H9 (cell line): ENCODE measurements at places on chromosomes 1 and 21. TPM values are rescaled to one million over a fixed set of nuclear protein-coding genes. Genes with fewer than 3 reads are reported as not detected.

DNA sequence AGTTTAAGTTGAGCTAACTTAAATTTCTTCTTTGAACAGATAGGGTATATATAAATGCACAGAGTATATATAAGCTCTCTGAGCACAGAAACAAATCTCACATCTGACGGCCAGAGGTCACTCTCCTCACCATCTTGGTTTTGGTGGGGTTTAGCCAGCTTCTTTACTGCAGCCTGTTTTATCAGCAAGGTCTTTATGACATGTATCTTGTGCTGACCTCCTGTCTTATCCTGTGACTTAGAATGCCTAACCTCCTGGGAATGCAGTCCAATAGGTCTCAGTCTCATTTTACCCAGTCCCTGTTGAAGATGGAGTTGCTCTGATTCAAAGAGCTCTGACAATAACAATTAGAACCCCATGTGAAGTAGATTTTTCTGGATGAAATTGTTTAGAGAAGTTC, 1.6 kb upstream of the MOV10 start:
- peaks cover 6% of the 10 kb centered on the region; the same call in 1 of the 2 replicates for H3K27me3 ChIP-seq
- peaks cover 6% of the 10 kb centered on the region for H3K4me1 ChIP-seq
- no peak overlapping the region for H3K4me3 ChIP-seq

GRCh38 chr1:158962983-158963382, 31.6 kb downstream of the PYHIN1 start:
- H3K27ac ChIP-seq: no peak overlapping the region
- no peaks in the 10 kb centered on the region for H3K27me3 ChIP-seq
- H3K4me3 ChIP-seq: no peak overlapping the region
- DNase-seq: no peak
- H3K4me1 ChIP-seq: no peaks in the 10 kb centered on the region
- H3K36me3 ChIP-seq: no peaks in the 10 kb centered on the region

DNA sequence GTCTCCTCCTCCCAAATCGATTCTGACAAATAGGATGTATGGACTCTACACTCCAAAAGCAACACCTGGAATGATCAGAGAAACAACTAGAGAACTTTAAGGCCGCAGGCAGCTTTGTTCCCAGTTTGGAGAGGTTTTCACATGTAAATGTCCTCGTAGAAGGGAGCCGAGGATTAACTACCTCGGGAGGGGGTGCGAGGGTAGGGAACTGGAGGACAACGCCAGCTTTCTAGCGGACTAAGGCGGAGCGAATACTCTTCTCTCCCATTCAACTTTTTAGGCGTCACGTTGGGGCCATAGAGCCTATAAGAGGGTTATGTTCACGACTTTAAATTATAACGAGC, 1.2 kb downstream of the SCAF4 start:
- H3K4me3 ChIP-seq: no peak overlapping the region; the same call in 2 of the 3 replicates
- DNase-seq: peak; percentile 82
- peak overlapping the region; percentile 41 for H3K27ac ChIP-seq

DNA sequence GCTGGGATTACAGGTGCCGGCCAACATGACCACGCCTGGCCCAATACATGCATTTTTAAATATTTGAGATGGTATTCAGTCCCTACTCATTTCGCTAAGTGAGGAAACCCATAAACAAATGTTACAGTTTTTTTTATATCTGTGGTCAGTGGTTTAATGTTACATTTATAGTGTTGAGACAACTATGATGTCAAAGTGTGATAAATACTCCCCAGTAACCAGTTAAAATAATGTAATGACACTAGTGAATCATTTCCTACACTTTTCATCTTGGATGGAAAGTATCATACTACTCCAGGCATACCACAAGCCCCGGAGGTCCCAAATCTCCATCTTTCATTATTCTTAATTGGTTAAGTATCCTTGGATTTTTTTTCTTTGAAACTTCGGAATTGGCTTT, 87.5 kb upstream of the KIF26B start:
- no peak overlapping the region for H3K4me3 ChIP-seq
- peaks cover 11% of the 10 kb centered on the region for H3K36me3 ChIP-seq
- H3K27ac ChIP-seq: no peak overlapping the region
- no peaks in the 10 kb centered on the region for H3K27me3 ChIP-seq

DNA sequence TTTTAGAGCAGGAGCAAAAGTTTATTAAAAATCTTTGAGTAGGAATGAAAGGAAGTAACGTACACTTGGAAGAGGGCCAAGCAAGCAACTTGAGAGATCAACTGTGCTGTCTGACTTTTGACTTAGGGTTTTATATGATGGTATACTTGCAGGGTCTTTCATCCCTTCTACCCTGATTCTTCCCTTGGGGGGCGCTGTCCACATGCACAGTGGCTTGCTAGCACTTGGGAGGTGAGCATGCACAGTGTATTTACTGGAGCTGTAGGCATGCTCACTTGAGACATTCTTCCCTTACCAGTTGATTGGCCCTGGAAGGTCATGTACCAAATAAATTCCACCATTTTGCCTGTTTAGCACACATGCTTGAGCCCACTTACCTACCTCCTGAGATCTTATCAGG, 1001.3 kb upstream of the ADGRL2 start:
- H3K4me1 ChIP-seq: no peaks in the 10 kb centered on the region
- DNase-seq: peak; percentile 76
- no peaks in the 10 kb centered on the region for H3K27me3 ChIP-seq
- no peak overlapping the region for H3K27ac ChIP-seq

DNA sequence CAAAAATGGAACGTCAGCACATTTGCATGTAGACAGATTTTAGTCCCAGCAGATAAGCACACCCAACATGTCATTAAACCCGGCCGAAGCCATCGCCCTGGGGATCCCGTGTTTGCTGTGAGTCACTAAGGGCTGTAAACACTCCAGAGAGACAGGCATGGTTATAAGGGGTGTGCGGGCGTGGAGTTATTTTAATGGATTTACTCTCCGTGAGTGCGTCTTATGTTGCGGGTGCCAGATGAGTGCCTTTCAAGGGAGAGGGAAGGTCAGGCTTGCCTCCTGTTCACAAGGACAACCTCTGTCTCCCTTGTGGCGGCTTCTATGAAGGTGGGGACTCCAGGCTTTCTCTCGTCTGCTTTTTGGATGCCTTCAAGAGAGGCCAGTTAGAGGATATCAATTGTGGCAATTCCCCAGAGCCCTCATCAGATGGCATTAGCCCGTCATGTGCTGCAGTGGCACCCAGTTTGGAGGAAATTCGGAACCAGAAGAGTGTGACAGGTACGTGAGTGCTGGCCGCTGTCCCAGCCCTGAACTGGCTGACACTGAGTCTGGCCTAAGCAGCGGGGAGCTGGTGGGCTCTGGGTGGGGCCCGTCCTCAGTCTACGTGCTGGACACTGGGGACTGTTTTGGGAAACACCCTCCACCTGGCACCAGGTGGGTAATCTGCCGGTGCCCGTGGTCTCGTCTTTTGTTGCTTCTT, 223.8 kb upstream of the TMEM51 start:
- H3K27ac ChIP-seq: no peak overlapping the region
- H3K27me3 ChIP-seq: peaks cover 15% of the 10 kb centered on the region
- H3K4me3 ChIP-seq: no peak overlapping the region
- no peaks in the 10 kb centered on the region for H3K4me1 ChIP-seq
- no peaks in the 10 kb centered on the region for H3K36me3 ChIP-seq

- H3K27me3 ChIP-seq: no peaks in the 10 kb centered on the region
- DNase-seq: no peak
- no peak overlapping the region for H3K27ac ChIP-seq
- H3K4me3 ChIP-seq: no peak overlapping the region
Measured at GRCh38 chr1:198656500-198656932, 17.7 kb downstream of the PTPRC start.

DNA sequence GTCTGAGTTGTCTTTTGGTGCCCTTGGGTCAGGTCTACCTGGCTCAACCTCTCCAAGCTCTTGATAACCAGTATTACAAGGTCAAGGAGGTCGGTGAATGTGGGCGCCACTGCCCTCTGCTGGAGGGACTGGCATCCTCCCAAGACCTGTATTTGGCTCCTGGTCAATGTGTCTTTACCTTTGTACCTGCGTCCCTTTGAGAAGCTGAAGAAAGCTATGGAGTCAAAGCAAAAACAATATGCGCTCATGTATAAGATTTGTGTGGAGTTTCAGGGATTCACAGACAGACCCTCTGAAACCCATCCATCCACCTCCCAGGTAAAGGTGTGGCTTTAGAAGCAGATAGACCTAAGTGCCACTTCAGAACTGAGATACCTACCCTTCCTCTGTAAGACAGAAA, 61.8 kb upstream of the NBL1 start:
- no peak overlapping the region for H3K27ac ChIP-seq
- H3K4me3 ChIP-seq: no peak overlapping the region
- DNase-seq: peak; percentile 87
- no peaks in the 10 kb centered on the region for H3K4me1 ChIP-seq
- no peaks in the 10 kb centered on the region; the same call in 1 of the 2 replicates for H3K27me3 ChIP-seq
- no peaks in the 10 kb centered on the region for H3K36me3 ChIP-seq

GRCh38 chr21:44889625-44890337, 16.3 kb upstream of the PTTG1IP start:
- H3K27ac ChIP-seq: no peak overlapping the region
- H3K4me1 ChIP-seq: no peaks in the 10 kb centered on the region
- no peaks in the 10 kb centered on the region for H3K36me3 ChIP-seq
- no peaks in the 10 kb centered on the region for H3K27me3 ChIP-seq

DNA sequence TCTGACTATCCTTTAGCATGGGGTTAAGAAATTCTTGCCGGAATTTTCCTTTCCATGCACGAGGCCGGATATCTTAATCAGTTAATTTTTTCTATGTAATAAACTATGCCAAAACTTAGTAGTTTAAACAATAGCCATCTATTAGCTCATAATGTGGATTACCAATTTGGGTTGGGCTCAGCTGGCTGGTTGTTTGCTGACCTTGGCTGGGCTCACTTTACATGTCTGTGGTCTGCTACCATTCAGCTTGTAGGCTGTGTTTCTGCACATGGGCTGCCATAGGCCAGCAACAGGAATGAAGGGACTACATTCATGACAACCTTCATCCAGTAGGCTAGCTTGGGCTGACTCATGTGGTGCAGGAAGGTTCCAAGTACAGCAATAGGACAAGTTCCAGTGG, 56.0 kb upstream of the NTPCR start:
- no peaks in the 10 kb centered on the region for H3K27me3 ChIP-seq
- H3K27ac ChIP-seq: no peak overlapping the region
- peaks cover 10% of the 10 kb centered on the region for H3K36me3 ChIP-seq

- H3K27me3 ChIP-seq: no peaks in the 10 kb centered on the region
- DNase-seq: no peak
- H3K4me3 ChIP-seq: no peak overlapping the region
- no peaks in the 10 kb centered on the region for H3K4me1 ChIP-seq
- H3K36me3 ChIP-seq: peaks cover 13% of the 10 kb centered on the region
- H3K27ac ChIP-seq: no peak overlapping the region
Measured at GRCh38 chr1:87880098-87880760, 551.5 kb downstream of the LMO4 start.

GRCh38 chr21:30839304-30839703, 9.7 kb upstream of the KRTAP7-1 start:
- H3K27me3 ChIP-seq: no peaks in the 10 kb centered on the region; the same call in 1 of the 2 replicates
- H3K27ac ChIP-seq: no peak overlapping the region
- peak; percentile 73 for DNase-seq
- no peaks in the 10 kb centered on the region for H3K36me3 ChIP-seq
- H3K4me1 ChIP-seq: no peaks in the 10 kb centered on the region

EDN2 gene
- total RNA-seq: 0.22 and 0.24 TPM in 2 replicates

CACNA1E gene
- 0.46 and 0.55 TPM in 2 replicates for total RNA-seq

NLRP3 gene
- not detected in 2 replicates for total RNA-seq

SFN gene
- 3.8 and 4.3 TPM in 2 replicates for total RNA-seq

IQCC gene
- total RNA-seq: 5.1 and 5.3 TPM in 2 replicates

NPR1 gene
- 8.6 and 8.9 TPM in 2 replicates for total RNA-seq

TNFRSF14 gene
- 0.29 and 0.57 TPM in 2 replicates for total RNA-seq

TMPRSS3 gene
- 0.31 and 0.44 TPM in 2 replicates for total RNA-seq

AMY1C gene
- not detected in 2 replicates for total RNA-seq

MYBPH gene
- not detected in 2 replicates for total RNA-seq

RIPK4 gene
- total RNA-seq: 2.9 and 3.6 TPM in 2 replicates

C1QC gene
- total RNA-seq: not detected in 2 replicates

BTBD8 gene
- total RNA-seq: 1.4 and 1.7 TPM in 2 replicates

RGS13 gene
- not detected in 2 replicates for total RNA-seq

TRABD2B gene
- 1.9 and 2.3 TPM in 2 replicates for total RNA-seq

PDC gene
- not detected in 2 replicates for total RNA-seq
